RKO (cell line): ENCODE measurements at places on chromosomes 11 and 22.

- peak; percentile 45 for DNase-seq
Observed at GRCh38 chr11:103202048-103202651, 92.9 kb downstream of the DYNC2H1 start.

DNA sequence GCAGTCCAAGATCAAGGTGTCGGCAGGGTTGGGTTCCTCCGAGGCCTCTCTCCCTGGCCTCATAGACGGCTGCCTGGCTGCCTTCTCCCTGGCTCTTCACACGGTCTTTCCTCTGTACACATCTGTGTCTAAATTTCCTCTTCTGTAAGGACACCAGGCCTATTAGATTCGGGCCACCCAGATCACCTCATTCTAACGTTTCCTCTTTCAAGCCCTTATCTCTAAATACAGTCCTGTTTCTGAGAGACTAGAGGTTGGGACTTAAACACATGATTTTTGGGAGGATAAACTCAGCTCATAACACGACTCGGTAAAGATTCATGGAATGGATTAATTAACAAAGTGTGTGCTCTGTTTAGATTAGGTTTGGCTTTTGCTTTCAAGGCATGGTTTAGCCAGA is 136.0 kb upstream of the SORL1-AS1 start:
- DNase-seq, result no peak

GRCh38 chr22:29873943-29874342 is 9.0 kb upstream of the MTMR3 start:
- no peak for DNase-seq

GRCh38 chr11:128925250-128925600 is 17.4 kb downstream of the TP53AIP1 start:
- no peak for DNase-seq

GRCh38 chr11:99592266-99592665 is 571.5 kb downstream of the CNTN5 start:
- no peak for DNase-seq
